ENCODE measurements at places on chromosomes 2 and 18.

- no peak for DNase-seq
Measured at GRCh38 chr2:231861288-231861931, 64.8 kb downstream of the NPPC start.

GRCh38 chr2:40814616-40815015 is 362.7 kb upstream of the SLC8A1 start:
- no peak for DNase-seq

GRCh38 chr2:72263776-72264060 is 116.1 kb upstream of the CYP26B1 start:
- no peak for DNase-seq

DNA sequence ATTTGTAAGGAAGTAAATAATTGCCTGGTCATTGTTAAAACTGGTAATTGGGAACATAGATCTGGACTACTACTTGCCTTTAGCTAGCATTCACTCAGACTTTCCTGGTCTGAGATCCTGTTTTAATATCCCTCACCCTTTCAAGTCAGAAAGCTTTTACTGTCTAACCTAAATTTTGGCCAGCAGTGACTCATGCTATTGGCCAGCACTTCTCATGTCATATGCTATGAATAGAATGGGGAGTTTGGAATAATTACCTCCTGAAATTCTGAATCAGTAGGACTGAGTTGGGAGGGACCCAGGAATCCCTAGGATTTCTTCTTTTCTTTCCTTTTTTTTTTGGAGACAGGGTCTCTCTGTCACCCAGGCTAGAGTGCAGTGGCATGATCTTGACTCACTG is 19.3 kb downstream of the STK36 start:
- no peak for DNase-seq

GRCh38 chr2:28991460-28991859 is 10.4 kb downstream of the TOGARAM2 start:
- DNase-seq: no peak

GRCh38 chr2:101823347-101823791 is 125.9 kb downstream of the MAP4K4 start:
- peak; percentile 37 for DNase-seq

DNA sequence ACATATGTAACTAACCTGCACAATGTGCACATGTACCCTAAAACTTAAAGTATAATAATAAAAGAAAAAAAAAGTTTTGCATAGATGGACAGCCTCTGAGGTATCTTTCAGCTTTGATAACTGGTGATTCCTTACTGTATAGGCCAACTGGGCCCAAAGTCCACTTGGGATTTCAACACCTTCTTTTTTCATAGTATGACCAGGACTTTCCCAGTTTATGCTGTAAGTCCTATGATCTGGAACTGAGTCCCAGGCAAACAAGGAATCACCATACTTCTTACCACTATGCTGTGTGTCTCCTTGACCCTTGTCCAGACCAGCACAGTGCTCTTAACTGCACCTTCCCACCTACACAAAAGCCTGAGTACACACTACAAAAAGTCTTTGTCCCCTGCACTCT is 205.1 kb upstream of the RBBP8 start:
- DNase-seq: no peak

DNA sequence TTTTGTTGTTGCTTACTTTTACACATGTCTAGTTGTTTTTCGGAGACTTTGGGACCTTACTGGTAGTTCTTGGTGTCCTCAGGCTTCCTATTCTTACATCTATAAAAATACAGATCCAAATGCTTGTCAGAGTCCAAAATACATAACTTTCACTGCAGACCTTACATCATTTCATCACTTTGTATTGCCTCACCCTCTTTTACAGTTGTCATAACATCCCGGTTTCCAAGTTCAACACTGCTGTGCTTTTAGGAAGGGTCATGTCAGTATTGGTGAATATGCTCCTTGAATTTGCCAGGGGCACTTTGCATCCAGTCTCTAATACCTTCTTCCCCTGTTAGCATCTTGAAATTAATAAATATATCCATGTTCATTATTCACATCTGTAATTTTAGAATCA is 518.2 kb upstream of the RAB12 start:
- no peak for DNase-seq

DNA sequence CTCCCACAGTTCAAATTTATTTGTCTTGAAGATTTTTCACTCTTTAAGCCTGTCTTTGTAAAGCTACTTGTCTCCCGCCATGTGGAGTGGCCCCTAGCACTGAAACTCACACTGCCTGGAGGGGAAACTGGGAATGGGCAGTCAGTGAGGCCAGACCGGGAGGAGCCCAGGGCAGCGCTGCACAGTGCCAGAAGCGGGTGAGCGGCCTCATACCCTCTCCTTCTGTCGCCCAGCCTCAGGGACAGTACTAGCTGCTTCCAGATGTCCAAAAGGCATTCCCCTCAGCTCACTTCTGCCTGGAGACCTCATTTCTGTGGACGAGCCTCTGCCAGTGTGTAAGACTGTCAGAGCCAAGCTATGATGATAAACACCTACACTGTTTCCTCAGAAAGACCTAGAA is 79.9 kb downstream of the SEPTIN10 start:
- no peak for DNase-seq

DNA sequence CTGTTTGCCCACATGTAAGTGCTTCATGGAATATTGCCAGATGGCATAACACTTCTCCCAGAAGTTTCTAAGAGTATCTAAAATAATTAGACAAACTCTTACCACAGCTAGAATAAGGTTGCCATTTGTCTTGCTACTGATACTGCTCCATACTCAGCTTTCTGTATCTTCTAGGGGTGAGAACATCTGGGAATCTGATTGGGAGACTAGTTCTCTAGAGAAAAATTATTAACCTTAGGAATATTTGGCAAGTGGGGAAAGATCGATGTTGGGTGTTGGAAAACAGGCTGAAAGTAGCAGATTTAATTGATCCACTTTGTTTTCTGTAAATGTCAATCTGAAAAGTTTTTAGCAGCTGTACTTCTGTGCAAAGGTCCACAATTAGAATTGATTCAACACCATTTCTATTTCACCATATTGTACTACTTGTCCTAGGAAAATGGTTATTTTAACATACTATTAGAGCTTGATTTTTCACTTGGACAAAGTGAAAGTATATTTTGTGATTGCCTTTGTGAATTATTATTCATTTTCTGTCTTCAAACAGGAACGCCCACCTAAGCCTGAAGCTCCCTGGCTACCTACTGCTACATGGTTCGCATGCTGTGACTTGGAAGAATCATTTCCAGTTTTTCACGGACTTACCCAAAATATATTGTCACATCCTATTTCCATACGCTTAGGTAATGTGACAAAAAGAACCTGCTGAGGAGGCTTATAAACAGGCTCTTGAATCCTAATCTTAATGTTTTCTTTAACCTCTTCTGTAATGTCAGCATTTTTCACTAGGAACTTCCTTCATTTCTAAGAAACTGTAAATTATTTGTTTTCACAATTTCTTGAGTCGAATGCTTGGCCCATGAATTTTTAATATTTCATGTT is 147.7 kb downstream of the TRABD2A start:
- no peak for DNase-seq

DNA sequence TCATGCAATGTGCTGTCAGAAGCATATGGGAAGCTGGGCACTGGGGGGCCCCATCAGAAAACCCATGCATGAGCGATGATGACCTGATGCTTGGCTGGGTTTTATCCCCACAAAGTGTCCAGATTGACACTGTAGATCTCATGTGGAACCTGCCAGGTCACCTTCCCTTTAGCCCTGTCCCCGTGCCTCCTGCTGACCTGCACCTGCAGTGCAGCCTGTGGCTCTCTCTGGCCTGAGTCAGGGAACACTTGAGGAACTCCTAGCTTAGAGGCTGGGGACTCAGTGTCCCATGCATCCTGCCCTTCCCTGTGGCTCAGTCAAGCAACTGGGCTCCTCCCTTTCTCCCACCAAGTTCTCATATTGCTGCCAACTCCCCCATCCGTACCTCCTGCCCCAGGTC is 57.7 kb downstream of the PDCL3 start:
- no peak for DNase-seq

GRCh38 chr18:48007955-48008701 is 77.7 kb upstream of the SMAD2 start:
- peak; percentile 9 for DNase-seq

- no peak for DNase-seq
Measured at GRCh38 chr2:201558665-201559064, 84.6 kb downstream of the TMEM237 start.

DNA sequence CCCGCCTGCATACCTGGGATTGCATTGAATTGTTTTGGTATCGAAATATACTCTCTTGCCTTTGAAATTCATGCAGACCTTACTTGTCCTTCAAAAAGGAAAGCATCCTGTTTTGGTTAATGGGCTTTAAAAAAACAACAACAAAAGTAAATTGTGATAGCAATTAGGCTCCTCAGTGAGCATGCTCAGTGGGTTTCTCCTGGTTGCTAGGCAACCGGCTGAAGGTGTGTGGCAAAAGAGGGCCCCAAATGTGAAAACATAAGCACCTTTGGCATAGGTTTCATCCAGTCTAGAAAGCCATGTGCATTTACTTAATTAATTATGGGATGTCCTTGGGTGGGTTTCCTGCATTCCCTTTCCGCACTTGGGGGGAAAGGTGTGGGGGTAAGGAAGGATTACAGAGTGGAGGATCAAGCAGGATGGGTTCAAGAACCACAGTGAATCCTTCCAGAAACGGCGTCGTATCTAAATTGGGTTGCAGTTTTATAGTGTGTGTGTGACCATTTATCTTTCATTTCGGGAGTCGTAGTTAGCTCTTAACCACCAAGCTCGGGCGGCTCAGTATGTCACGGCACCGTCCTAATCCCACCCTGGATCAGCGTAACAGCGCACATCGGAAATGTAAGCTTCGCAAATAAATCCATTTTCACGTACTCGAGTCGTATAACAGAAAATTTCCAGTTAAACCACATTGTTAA is 274.9 kb upstream of the TCF4 start:
- DNase-seq: no peak

DNA sequence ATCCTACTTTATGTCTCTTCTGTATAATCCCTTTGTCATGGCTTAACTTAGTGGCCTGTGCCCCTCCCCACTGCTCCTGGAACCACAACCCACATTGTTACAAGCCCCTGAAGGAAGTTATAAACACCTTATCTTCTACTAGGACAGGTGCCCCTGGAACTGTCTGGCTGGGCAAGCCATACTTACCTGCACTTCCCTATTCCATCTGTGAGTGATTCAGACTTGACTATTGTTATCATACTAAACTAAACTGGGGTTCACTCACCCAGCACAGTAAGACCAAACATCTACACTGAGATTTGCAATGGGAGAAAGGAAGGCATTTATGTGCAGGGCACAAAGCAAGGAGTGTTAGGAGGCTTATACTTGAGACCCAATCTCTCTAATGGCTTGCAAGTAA is 3.7 kb upstream of the UGT1A6 start:
- no peak for DNase-seq

GRCh38 chr2:88549616-88550292 is 77.5 kb downstream of the EIF2AK3 start:
- no peak for DNase-seq

DNA sequence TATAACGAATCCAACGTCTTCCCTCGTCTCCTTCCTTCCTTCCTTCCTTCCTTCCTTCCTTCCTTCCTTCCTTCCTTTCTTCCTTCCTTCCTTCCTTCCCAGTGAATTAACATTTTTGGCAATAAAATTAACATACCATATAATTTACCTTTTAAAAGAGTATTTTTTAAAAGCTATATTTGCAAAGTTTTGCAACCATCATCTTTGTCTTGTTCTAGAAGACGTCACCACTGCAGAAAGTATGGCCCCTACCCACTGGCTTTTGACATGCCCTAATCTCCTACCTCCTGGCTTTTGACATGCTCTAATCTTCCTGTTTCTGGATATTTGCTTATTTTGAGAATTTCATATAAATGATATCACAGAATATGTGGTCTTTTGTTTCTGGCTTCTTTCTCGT is 1023.9 kb upstream of the ZEB2 start:
- no peak for DNase-seq

DNA sequence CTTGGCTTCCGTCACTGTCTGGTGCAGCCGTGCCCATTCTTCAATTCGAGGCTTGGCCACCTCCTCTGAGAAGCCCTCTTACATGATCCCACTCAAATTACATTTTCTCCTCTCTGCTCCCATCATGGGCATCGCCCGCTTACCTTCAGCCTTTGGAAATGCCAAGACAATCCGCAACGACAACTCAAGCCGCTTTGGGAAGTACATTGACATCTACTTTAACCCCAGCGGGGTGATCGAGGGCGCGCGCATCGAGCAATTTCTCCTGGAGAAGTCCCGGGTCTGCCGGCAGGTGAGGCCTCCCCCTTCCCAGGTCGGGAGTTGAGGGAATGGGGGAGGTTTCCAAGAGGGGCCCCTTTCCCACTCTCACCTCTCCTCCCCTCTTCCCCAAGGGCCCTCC is 38.3 kb downstream of the MYO7B start:
- no peak for DNase-seq

- no peak for DNase-seq
Measured at GRCh38 chr2:99598441-99598840, 108.6 kb upstream of the REV1 start.

GRCh38 chr2:118711603-118712002 is 135.8 kb downstream of the EN1 start:
- DNase-seq: no peak

GRCh38 chr18:63588909-63589308 is 1.8 kb downstream of the SERPINB13 start:
- DNase-seq: no peak

- DNase-seq: no peak
Measured at GRCh38 chr2:25251422-25252273, 83.3 kb upstream of the POMC start.

DNA sequence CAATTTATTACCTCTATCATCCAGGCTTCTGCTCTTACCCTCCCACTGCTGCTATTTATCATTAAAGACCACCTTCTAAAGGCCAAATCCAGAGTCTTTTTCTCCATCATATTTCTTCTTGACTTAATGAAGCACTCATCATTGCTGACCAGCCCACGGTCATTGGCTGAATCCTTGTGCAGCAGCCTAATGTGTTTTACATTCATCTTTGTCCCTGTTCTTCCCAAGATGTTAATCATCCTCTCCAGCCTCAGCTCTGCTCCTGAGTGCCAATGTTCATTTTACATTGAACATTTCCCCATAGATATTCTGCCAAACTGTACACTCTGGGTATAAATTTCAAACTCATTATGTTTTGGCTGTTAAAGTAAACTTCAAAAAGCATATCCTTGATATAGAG is 373.6 kb downstream of the NUP35 start:
- DNase-seq: no peak

DNA sequence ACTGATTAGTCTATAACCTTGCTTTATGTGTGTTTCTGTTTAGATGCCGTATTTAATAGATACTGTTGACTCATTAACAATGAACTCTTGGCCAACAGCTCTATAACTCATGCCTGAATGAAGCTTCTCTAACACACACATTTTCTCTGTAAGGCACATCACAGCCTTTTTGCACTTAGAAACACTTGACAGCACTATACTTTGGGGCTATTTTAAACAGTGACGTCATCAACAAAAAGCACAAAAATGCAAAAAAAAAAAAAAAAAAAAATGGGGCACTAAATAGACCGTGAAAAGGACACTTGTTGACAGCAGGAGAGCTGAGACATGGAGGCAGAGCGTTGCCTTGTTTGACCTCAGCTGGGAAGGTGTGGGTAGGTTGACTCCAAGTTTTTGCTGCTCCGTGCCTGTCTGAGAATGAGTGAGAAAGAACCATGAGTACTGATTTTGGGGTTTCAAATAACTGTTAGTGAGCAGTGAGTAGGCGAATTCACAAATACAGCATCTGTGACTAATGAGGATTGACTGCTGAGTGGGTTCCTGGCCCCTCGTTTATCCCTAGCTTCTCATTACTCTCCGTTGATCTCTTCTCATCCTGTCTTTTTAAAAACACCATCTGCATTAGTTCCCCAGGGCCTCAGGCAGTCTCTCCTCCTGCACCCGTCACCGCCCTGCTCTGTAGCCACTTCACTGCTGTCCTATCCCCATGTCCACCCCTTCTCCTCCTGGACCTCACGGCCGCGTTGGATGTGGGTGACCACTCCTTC is 24.4 kb downstream of the SPP2 start:
- DNase-seq: no peak
